ENCODE measurements at places on chromosomes 16 and 17.

GRCh38 chr17:42193216-42193968 is 902 bp downstream of the GHDC start:
- no peak for DNase-seq

DNA sequence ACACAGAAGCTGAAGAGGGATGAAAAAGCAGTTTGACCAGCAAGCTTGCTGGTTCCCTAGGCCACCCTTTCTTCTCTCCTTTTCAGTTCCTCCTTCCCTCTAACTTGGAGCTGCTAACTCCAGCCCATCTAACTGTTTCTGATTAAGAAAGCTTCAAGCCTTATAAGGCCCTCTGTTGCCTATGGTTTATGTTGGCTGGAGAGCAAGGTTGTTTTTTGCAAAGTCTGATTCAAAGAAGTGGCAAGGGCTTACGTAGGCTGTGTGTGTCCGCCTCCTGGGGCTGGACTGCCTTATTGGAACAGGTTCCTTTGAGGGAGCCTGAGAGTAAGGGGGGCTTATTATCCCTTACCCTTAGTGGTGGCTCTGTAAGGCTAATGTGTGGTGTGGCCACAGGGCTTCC is 7.1 kb downstream of the AKAP1 start:
- DNase-seq, result no peak

DNA sequence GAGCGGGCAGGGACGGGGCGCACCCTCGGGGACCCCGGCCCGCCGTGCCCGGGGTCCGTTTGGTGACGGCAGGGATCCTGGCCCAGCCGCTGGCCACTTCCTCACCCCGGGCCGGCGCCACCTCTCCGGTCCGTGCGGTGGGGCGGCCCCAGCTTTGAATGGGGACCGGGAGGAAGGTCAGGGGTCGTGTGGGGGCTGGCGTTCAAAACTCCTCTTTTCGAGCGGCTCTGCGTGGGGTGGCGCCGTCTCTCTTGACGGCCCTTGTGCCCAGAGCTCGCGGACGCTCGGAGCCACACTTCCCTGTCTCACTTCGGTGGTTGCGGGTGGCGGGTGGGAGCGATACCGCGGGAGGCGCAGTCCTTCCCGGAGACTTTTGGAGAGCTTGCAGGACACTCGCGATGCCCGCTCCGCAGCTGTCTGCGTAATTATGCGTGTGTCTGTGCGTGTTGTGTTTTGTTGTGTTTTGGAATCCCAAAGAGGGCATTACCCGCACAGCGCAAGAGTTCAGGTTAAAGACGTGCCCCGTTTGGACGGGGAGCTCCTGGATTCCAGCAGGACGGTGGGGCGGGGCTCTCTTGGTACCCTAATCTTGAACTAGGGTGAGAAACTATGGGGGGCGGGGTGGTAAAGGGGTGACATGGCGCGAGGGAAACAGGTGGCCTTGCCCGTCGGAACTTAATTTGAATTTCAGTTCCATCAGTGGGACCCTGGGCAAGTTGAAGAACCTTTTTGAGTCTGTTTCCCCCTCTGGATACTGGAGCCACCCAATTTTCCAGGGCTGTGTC is 637 bp downstream of the PLCG2 start:
- DNase-seq, result no peak

GRCh38 chr17:12673788-12674187 is 8.1 kb downstream of the MYOCD start:
- no peak for DNase-seq

All from stimulated activated CD4-positive, alpha-beta T cell treated with anti-CD3 and anti-CD28 coated beads, TNF-alpha, amount 100 ng/mL, for 48 hours (primary cell).